GM03348 (cell line): ENCODE measurements at places on chromosomes 12 and 14.

GRCh38 chr12:118982984-118983761 is 1.8 kb downstream of the SRRM4 start:
- no peak for DNase-seq

- DNase-seq: peak; percentile 81
Measured at GRCh38 chr12:39619660-39620433, at the start of gene ABCD2. Gene ABCD2 (minus strand): TSS chr12:39619803. CDS start chr12:39619615, 188 bp downstream.

DNA sequence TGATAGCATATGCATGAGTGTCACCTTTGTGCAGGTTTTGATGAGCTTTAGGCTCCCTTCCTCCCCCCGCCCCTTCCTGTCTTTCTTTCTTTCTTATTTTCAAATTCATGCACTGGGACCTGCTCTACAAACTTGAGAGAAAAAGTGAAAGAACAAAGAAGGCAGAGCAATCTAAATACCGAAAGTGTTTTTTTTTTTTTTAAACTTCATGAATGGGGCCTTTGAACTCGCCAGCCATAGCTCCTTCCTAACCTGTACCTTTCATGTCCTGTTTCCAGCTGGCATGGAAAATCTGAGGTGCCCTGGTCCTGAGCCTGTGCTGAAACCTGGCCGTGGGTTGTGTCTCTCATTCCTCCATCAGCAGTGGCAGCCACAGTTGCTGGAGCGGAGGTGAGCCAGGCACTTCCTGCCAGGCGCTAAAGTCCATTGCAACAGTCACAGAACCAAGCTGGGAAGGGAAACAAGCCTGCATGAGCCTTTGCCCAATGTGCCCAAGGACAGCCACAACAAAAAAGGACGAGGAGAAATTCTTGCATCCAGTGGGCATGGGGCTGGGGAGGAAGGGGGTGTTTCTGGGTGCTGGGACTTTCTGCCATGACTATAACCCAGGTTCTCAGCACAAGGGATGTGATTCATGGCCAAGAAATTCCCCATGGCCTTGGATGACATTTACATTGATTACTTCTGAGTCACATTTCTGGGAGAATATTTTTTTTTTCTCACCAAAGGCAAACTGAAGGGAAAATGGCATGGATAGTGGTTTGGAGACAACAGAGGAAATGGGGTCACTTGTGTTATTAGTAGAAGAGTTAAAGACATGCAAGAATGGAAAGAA is 102.7 kb downstream of the TMEM30B start:
- peak; percentile 83 for DNase-seq

GRCh38 chr14:32186248-32186647 is 15.6 kb upstream of the RNU6-7 start:
- DNase-seq: no peak
